Choroid plexus epithelial cell (primary cell): ENCODE measurements at places on chromosomes 3 and 15.

GRCh38 chr3:155891321-155891720, 20.9 kb downstream of the GMPS start:
- no peak for DNase-seq

DNA sequence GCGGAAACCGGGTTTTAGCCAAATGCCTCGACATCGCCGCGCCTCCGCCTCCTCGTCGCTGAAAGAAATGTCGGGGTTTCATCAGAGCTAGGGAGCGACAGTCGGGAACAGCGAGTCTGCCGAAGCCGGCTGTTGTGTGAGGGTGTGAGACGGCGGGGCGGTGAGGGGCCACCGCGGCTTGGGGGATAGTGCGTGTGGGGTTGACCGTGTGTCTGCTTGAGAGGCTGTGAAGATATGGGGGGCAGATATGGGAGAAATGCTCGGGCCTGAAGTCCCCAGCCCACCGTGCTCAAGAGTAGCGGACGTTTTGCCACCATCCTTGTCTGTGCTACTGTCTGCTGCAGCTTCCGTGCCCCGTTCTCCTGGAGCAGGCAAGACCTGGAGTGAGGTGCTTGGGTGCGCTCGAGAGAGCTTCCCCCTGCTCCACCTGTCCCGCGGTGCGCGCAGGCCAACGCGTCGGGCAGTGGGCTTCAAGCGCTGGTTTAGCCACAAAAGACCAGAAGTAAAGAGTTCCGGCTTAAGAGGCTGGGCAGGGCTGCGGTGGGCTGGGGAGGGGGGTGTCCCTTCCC, 716 bp upstream of the ISLR2 start:
- no peak for DNase-seq

GRCh38 chr3:160637086-160637485, 39.9 kb upstream of the ARL14 start:
- DNase-seq = no peak

DNA sequence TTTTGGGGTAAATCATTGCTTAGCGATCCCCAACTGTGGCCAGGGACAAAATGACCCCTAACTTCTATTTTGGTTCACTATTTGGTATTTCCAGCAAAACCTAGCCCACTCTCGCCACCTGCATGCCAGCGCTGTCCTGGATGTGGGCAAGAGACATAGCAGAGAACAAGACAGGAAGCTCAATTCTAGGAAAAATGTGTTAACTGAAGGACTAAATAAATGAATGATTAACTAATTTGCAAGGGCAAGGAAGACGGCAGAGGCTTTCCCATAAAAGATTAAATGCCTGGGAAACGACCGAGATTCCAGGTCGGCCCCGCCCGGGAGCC, 408 bp downstream of the NICN1 start:
- DNase-seq = no peak

DNA sequence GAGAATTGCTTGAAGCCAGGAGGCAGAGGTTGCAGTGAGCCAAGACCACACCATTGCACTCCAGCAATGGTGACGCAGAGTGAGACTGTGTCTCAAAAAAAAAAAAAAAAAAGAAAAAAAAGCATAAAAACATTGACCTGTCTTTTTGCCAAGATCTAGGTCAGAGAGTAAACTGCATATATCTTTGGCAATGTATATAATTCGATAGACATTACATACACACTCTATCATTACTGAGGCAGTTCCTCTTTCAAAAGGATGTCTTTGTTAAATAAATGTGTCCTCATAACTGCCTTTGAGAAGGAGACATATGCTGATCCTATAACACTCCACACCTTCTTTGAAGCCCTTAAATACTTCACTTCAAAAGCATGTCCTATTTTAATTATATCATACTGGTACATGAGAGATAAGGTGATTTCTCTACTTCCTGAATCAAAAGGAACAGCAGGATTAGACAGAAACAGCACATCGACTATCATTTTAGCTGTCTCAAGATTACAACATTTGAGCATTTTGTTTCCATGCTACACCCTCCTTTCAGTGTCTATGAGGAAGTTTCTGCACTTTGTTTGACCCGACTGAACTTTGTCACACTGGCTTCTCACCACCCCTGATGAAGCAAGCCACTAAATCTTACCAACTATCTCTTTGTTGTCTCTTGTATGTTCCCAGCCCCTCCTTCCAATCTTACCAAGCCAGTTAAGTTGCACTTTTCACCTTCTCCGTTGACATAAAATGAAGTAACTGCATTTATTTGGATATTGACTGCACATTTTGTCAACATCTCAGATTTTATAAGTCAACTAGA, 335.8 kb downstream of the MECOM start:
- DNase-seq = no peak
